Left kidney (tissue), 8 donors: ENCODE measurements at places on chromosomes 7 and 10. TPM values are rescaled to one million over a fixed set of nuclear protein-coding genes. Genes with fewer than 3 reads are reported as not detected.

DNA sequence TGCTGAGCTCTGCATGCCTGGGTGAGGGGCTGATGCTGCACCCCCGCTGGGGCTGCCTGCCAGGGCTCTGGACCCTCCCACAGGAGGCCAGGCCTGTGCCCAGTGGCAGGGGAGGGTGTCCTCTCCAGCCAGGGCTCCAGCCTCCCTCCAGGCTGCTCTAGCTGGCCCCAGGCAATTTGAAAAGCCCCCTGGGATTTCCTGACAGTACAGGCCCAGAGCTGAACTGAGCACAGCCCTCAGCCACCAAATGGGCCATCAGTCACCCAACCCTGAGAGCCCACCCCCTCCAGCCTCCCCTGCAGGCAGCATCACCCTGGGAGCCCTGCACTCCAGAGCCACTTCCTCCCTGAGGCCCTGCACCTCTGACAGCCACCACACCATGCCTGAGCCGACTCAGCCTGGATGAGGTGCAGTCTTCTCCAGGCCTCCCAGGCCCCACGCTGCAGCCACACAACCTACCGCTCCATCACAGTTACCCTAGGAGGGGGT is 101.8 kb upstream of the RET start:
- DNase-seq = no peak

DNA sequence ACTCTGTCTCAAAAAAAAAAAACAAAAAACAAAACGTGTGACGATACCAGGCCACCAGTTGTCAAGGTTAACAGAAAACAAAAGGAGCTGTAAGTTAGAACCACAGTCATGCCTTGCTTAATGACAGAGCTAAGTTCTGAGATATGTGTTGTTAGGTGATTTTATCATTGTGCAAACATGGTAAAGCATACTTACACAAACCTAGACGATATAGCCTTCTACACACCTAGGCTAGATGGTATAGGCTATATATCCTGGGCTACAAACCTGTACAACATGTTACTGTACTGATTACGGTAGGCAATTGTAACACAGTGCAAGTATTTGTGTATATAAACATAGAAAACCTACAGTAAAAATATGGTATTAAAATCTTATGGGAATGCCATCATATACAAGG is 564.2 kb downstream of the HTR7 start:
- DNase-seq = no peak

The FANK1 gene
- polyA plus RNA-seq = 13.1 TPM

- DNase-seq = no peak
Observed at GRCh38 chr10:72509206-72509799, 116.6 kb downstream of the MICU1 start.

GRCh38 chr10:113180401-113181154 is 230.5 kb downstream of the TCF7L2 start:
- no peak for DNase-seq

The IQCE gene
- polyA plus RNA-seq = 26.5 TPM

DNA sequence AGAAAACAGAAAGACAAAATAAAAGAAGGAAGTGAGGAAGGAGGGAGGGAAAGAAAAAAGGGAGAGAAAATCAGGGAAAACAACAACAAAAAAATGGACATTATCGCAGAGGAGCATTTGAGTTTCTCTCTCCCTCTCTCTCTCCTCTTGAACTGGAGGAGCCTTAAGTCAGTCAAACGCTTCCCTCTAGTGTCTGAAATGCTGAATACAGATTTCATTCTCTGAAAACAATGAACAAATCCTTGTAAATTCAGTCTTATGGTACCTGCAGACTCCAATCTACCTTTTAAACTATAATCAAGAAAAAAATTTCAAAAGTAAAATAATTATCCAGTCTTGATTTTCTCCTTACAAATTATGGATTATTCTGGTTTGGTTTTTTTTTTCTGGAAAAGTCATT is 89.2 kb upstream of the PFKP start:
- DNase-seq = peak; percentile 59

DNA sequence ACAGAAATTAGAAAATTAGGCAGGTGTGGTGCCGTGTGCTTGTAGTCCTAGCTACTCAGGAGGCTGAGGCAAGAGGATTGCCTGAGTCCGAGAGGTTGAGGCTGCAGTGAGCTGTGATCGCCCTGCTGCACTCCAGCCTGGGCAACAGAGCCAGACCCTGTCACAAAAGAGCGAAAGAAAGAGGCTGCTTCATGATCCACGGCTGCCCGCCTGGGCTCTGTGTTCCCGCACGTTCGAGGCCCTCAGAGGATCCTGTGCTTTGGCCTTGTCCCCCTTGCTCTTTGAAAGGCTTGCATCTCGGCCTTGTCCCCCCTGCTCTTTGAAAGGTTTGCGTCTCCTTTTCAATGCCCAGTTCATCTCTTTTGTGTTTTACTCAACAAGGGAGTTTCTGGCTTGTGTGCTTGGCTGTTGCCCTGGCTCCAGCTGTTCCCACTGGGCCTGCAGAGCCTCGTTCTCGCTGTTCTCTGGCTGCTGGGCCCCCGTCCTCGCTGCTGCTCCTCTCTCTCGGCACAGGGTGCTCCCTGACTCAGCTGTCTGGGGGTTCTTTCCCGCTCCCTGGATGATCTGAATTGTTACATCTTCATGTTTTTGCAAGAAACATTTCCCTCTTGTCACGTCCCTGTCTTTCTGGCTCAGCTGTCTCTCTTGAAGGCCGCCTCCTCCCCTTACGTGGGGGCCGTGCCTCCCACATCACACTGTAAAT is 45.1 kb upstream of the INPP5A start:
- no peak for DNase-seq

DNA sequence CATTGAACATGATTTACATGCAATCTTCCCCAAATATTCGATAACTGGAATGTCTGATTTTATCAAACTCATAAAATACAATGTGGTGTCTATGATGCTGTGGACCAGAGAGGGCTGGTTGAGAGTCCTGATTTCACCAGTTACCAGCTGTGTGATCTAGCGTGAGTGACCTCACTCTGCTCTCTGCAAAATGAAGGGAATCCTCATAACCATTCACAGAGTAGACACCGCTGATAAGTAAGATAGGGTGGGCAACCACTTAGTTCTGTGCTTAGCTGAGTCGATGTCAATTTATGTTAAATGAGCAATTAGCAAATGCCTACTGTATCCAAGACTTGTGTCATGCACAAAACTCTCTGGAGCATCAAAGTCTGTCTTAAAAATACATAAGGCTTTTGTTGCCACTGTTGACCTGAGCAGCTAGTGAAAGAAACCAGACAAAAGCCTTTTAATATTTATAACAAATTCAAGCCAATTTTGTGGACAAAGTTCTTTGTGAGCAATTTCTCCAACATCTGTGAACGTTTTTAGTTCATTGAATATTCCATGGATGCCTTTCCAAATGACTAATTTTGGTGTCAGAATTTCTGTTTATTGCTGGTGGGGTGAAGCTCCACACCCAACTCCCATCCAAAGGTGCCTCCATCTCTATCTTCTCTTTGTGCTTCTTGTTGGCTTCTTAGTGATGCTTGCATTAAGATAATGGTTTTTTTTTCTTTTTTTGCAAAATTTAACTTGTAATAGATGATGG is 314.2 kb downstream of the ADRA2A start:
- DNase-seq = no peak

The MNX1 gene
- polyA plus RNA-seq = 0.08 TPM

DNA sequence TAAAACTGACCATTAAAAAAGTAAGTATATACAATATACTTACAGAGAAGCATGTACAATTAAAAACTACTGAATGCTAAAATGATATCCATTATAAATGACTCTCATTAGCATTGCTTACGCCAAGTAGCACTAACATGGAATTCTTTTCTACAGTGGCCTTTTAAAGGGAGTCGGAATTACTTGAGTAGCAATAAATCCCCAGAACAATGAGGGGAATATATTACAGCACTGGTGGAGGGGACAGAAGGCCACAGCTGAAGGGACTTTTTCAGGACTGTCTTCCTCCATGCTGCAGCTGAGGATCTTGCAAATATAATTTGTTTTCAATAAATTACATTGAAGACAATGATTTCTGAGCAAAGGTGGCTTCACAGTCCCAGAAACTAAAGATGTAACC is 97.0 kb downstream of the ALOX5 start:
- DNase-seq = no peak

DNA sequence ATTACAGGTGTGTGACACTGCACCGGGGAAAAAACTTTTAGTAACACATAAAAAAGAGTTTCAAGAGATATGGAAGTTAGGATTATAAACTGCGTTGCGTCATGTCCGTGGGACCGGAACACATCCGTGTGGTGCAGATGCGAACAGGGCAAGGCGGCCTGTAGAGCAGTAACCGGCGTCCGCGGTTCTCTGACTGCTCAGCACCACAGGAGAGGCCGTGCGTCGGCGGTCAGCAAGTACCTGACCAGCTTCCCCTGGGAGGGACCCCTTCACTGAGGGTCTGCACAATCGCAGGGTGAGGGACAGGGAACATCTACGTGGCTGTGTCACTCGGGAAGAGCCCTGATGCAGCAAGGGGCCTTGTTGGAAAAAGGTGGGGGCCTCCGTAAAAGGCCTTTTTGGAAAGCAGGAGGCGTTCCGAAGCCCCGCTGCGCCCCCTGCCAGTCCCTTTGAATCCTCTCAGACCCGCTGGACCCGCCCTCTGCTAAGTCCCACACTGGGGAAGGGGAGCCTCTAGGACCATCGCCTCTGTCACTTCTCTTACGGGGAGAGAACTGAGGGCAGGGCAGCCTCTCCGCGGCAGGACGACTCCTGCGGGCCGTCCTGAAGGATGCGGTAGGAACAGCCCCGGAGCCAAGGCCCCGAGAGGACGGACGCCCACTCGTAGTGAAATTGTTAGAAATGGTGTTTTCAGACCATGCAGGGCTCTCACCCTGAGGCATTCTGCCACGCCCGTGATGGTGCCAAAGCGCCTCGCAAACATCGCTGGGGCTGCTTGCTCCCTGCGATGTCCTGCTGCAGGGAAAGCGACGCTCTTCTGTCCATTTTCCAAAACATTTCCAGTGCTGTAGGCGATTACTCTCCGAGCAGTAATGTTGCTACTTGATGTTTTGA is 771.6 kb upstream of the COBL start:
- DNase-seq = peak; percentile 59

The ZNF273 gene
- 13.8 TPM for polyA plus RNA-seq

DNA sequence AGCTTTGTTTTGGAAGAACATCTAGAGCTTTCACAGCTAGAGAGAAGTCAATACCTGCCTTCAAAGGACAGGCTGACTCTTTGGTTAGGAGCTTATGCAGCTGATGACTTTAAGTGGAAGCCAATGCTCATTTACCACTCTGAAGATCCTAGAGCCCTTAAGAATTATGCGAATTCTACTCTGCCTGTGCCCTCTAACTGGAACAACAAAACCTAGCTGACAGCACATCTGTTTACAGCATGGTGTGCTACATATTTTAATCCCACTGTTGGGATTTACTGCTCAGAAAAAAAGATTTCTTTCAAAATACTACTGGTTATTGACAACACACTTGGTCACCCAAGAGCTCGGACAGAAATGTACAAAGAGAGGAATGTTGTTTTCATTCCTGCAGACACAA is 57.3 kb downstream of the PALS2 start:
- no peak for DNase-seq

DNA sequence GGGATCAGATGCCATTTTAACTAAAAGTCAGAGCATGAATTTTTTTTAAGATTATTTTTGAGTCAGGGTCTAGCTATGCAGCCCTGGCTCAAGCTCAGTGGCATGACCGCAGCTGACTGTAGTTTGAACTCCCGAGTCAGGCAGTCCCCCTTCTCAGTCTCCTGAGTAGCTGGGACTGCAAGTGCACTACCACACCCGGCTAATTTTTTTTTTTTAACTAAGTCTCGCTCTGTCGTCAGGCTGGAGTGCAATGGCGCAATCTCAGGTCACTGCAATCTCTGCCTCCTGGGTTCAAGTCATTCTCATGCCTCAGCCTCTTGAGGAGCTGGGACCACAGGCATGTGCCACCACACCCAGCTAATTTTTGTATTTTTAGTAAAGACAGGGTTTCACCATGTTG is 7.8 kb downstream of the TAS2R41 start:
- no peak for DNase-seq

GRCh38 chr7:148789220-148789619 is 90.5 kb downstream of the CUL1 start:
- no peak for DNase-seq

DNA sequence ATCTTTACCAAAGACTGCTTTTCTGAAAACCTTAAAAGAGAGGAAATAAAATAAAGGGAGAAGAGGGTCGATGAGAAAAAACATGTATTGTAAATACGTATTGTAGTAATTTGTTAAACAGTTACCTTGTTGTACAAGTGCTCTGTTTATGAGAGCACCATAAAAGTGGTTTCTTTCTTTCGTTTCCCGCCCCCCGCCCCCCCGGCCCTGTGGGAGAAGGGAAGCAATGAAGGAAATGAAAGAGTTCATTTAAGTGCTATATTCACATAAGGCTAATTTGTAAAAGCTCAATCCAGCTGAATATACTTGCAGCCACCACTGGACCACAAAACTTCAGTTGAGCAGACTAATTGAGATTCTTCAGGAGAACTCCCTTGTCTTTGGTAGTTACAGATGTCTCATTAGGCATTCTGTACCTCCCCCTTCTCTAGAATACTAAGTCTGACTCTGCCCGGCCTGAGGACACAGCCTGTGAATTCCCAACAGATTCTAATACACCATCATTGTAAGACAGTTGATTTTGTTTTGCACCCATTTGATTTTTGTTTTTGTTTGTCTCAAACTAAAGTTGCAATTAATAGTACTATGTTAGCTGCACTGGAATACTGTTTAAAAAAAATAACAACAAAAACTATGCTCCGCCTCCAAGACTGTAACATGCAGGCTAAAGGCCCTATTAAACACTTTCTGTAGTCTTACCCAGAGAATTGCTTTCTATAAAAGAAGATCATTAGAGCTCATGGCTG is 124.9 kb downstream of the ARHGAP12 start:
- DNase-seq = no peak

DNA sequence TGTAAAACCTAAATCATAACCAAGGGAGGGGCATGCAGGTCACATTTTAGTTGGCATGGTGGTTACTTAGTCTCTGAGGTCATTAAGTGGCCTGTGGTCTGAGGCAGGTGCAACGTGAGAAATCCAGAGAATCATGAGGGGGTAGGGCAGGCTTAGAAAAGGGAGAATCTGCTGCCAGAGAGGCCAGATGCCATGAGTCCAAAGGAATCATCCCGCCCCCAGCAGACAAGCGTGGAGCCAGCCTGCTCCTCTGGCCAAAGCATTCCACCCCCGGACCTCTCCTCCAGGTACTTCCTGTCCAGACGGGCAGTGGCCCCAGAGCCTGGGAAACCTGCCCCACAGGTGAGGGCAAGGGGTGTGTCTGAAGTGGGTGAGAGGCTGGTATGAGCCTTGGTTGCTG is 196.4 kb upstream of the ZNF32 start:
- no peak for DNase-seq

- no peak for DNase-seq
Observed at GRCh38 chr10:11430421-11431215, 180.8 kb downstream of the USP6NL start.

GRCh38 chr7:90946730-90947501 is 317.3 kb upstream of the FZD1 start:
- no peak for DNase-seq

The AZGP1 gene
- polyA plus RNA-seq = 51.8 TPM
